ENCODE measurements at places on chromosomes 6 and 20. TPM values are rescaled to one million over a fixed set of nuclear protein-coding genes. Genes with fewer than 3 reads are reported as not detected.

DNA sequence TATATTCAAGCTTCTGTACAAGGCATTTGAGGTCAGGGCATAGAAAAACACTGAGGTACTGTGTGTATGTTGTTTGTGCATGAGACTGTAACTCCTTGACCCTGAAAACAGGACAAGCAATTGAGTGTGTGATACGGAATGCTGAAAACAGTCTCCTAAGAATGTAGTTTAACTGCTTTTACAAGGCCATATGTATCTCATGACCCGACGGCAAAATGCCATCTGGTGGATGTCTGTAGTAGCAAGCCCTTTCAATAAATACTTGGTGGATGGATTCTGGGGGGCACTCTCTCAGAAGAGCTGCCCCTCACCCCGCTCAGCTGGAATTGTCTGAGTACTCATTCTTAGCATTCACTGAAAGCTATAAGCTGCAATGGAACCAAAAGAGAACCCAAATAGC lies 69.3 kb upstream of the EYS start:
- H3K27me3 ChIP-seq: no peaks in the 10 kb centered on the region
- no peaks in the 10 kb centered on the region for H3K4me1 ChIP-seq
- no peak overlapping the region for H3K27ac ChIP-seq
- DNase-seq: no peak
- H3K4me3 ChIP-seq: no peak overlapping the region

- no peaks in the 10 kb centered on the region for H3K27me3 ChIP-seq
- no peaks in the 10 kb centered on the region for H3K4me1 ChIP-seq
- DNase-seq: no peak
- no peaks in the 10 kb centered on the region for H3K36me3 ChIP-seq
- H3K4me3 ChIP-seq: no peak overlapping the region
Measured at GRCh38 chr20:11921321-11921720, 3.6 kb downstream of the BTBD3 start.

DNA sequence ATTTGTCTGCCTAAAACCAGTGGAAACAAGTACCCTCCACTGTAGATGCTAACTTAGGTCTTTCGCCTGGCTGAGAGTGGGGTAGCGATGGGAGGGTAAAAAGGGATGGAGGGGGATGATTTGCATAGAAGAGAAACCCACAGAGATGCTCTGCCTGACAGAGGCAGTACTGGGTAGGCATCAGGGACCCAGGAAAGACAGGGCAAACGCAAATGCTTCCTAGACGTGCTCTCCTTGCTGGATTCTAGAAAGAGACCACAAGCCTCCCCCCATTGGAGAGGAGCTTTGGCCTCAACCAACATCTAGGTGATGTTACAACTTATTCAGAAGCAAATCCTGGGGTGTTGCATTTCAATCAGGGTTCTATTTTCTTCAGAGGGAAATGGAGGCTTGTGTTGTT lies 3.2 kb downstream of the OLIG3 start:
- peaks cover 95% of the 10 kb centered on the region for H3K27me3 ChIP-seq
- no peak for DNase-seq
- H3K4me3 ChIP-seq: no peak overlapping the region

- peaks cover 79% of the 10 kb centered on the region for H3K27me3 ChIP-seq
- peak overlapping the region; percentile 86 for H3K4me3 ChIP-seq
- H3K27ac ChIP-seq: no peak overlapping the region
- no peak for DNase-seq
- peaks cover 6% of the 10 kb centered on the region for H3K36me3 ChIP-seq
- peaks cover 12% of the 10 kb centered on the region for H3K4me1 ChIP-seq
Measured at GRCh38 chr20:47785854-47786764, 828 bp upstream of the SULF2 start.

GRCh38 chr20:17863577-17864292 lies 104.9 kb downstream of the SNX5 start:
- peaks cover 5% of the 10 kb centered on the region for H3K36me3 ChIP-seq
- no peak overlapping the region for H3K4me3 ChIP-seq
- H3K4me1 ChIP-seq: peaks cover 19% of the 10 kb centered on the region
- H3K27ac ChIP-seq: no peak overlapping the region

DNA sequence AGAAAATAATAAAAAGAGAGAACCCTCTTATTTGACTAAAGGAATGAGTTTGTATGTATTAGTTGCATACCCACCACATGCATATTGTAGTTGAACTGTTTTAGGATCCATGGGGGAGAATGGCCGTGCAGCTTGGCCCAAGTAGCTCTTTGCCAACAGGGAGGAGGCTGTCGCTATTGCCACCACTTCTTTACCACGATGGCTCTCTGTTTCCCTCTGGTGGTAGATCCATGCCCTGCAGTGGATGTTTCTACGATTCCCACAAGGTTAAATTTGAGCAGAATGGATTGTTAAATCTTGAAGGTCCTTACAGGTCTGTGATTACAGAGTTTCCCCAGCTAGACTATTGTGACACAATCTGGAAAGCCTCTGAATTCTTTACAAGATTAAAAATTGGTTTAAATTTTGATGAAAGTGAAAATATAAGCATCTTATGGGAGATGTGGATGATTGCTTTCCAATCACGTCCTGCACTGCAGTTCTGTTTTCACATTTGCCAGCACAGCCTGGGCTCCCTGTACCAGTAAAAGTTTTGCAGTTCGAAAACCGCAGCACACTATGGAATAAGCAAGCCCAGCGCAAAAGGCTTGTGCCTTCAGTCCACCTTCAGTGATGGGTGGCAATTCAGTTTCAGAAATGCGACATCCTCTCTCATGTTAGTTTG lies 34.4 kb upstream of the FNDC1 start:
- peaks cover 3% of the 10 kb centered on the region for H3K4me1 ChIP-seq
- DNase-seq: peak; percentile 52
- peaks cover 2% of the 10 kb centered on the region for H3K36me3 ChIP-seq
- H3K27me3 ChIP-seq: peaks cover 32% of the 10 kb centered on the region
- H3K27ac ChIP-seq: peak overlapping the region; percentile 19

DNA sequence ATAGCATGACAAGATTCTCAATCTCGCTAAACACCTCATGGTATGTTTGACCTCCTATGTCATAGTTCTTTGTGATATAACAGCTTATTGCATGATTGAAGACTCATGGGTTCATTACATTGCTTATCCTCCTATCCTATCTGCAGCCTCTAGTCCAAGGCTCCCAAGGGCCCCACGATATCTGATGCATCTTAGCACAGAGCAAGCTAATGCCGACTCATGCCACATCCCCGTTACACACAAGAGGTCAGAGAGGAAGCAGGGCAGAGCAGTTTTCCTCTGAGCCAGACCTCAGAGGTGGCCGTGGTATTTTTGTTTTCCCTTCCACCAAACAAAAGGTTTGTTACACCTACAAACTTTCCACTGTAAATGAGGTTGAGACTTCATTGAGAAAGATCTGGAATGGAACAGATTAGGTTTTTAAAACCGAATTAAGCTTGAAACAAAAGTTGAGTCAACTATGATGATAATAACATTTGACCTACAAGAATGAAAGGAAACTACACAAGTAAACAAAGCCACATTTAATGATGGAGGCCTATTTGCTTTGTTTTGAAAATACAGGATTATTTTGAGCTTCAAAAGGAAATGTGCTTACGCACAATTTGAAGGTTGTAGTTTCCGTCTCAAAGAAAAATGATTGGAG lies 133.9 kb upstream of the MYLIP start:
- DNase-seq: no peak
- H3K36me3 ChIP-seq: peaks cover 4% of the 10 kb centered on the region
- H3K27ac ChIP-seq: no peak overlapping the region
- no peak overlapping the region for H3K4me3 ChIP-seq

- no peaks in the 10 kb centered on the region for H3K4me1 ChIP-seq
- H3K36me3 ChIP-seq: no peaks in the 10 kb centered on the region
- H3K27me3 ChIP-seq: no peaks in the 10 kb centered on the region
- DNase-seq: no peak
- no peak overlapping the region for H3K27ac ChIP-seq
Measured at GRCh38 chr6:141824350-141824749, 308.4 kb upstream of the GJE1 start.

- DNase-seq: no peak
- no peak overlapping the region for H3K4me3 ChIP-seq
- H3K36me3 ChIP-seq: peaks cover 2% of the 10 kb centered on the region
- no peak overlapping the region for H3K27ac ChIP-seq
- no peaks in the 10 kb centered on the region for H3K27me3 ChIP-seq
Measured at GRCh38 chr6:89387516-89388201, 24.4 kb downstream of the RRAGD start.

The BNIP5 gene
- not detected for total RNA-seq

- H3K4me1 ChIP-seq: peaks cover 38% of the 10 kb centered on the region
- no peaks in the 10 kb centered on the region for H3K27me3 ChIP-seq
Measured at GRCh38 chr6:53361549-53362031, 12.8 kb upstream of the ELOVL5 start.

GRCh38 chr20:63085151-63085861 lies 78.5 kb upstream of the BHLHE23 start:
- peak; percentile 2 for DNase-seq
- H3K4me1 ChIP-seq: no peaks in the 10 kb centered on the region
- H3K4me3 ChIP-seq: no peak overlapping the region
- no peaks in the 10 kb centered on the region for H3K36me3 ChIP-seq

The FOXS1 gene
- total RNA-seq: not detected

DNA sequence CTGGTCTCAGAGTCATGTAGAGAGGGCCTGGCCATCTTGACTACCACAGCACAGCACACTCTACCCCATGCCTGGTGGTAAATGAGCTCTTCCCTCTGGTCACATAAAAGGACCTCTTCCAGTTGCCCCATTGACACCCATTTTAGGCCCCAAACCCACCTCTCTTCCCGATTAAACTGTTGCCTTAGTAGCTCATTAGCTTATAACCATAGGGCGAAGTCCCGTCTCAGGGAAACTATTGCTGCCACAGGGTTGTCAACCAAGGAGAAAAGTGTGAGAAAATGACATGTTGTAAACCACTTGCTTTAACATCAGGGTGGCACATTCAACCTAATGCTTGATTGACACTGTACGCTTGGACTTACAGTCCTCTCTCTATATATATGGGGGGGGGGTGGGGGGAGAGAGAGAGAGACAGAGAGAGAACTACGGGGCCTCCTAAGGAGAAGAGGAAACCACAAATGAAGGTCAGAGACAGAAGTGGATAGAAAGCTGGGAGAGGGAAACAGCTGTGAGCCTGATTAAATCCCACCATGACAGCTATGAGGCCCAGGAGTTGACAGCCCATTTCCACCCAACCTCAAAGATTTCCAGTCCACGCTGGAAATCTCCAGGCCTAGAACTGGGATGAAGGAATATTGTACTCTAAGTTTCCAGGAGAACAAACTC lies 14.9 kb upstream of the BTN1A1 start:
- H3K27me3 ChIP-seq: no peaks in the 10 kb centered on the region
- H3K36me3 ChIP-seq: no peaks in the 10 kb centered on the region
- no peak overlapping the region for H3K27ac ChIP-seq
- H3K4me1 ChIP-seq: peaks cover 2% of the 10 kb centered on the region

DNA sequence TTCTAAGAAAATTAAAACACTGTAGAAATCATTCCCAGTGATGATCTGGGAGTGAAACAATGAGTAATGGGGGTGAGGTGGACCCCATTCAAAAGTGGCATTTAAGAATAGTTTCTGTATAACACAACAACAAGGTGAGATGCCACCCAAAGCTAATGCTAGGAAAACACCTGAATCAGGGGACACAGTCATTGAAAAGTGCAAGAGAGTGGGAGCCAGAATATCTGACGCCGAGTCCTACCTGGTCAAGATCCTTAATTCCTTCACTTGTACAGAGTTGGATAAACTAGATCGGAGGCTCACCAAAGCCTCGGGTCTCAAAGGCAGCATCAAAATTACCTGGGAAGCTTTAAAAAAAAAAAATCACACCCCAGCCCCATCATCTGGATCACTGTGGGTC lies 17.7 kb downstream of the TNFRSF21 start:
- H3K4me1 ChIP-seq: no peaks in the 10 kb centered on the region
- H3K4me3 ChIP-seq: no peak overlapping the region
- no peaks in the 10 kb centered on the region for H3K36me3 ChIP-seq
- H3K27ac ChIP-seq: no peak overlapping the region
- DNase-seq: no peak

- DNase-seq: no peak
- peaks cover 7% of the 10 kb centered on the region for H3K4me1 ChIP-seq
- no peak overlapping the region for H3K27ac ChIP-seq
- peaks cover 2% of the 10 kb centered on the region for H3K36me3 ChIP-seq
- H3K27me3 ChIP-seq: no peaks in the 10 kb centered on the region
Measured at GRCh38 chr6:156773935-156774852, 3.0 kb upstream of the ARID1B start.

The PRICKLE4 gene
- not detected for total RNA-seq

The MYL9 gene
- 3.4 TPM for total RNA-seq

- peaks cover 40% of the 10 kb centered on the region for H3K4me1 ChIP-seq
- no peaks in the 10 kb centered on the region for H3K27me3 ChIP-seq
- H3K36me3 ChIP-seq: no peaks in the 10 kb centered on the region
- peak overlapping the region; percentile 96 for H3K27ac ChIP-seq
- no peak for DNase-seq
Measured at GRCh38 chr6:158283304-158283980, 28.8 kb upstream of the TULP4 start.

DNA sequence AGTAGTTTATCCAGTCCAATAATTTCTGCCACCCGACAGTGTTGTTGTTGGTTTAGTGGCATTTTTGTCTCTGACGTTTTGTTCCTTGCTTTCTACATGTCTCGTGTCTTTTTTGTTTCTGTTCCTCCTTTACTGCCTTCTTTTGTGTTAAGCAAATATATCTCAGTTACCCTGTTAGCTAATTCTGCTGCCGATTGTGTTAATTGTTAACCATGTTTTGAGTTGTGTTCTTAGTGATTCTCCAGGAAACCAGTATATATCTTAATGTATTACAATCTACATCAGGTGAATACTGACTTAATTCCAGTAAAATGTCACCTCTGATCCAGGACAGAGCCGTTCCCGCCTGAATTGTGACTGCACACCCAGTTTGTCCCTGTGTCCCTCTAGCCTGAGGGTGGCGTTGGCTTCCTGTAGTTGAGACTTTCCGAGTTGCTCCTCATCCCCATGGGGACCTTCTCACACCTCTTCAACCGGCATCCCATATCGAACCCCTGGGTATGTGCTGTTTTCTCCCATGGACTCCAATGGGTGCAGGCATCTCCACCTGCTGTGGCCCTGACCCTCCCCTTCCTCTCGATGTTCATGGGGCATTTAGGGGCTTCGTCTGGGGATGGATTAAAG lies 35.8 kb upstream of the BHLHE23 start:
- no peaks in the 10 kb centered on the region for H3K36me3 ChIP-seq
- no peak overlapping the region for H3K27ac ChIP-seq
- peaks cover 76% of the 10 kb centered on the region for H3K27me3 ChIP-seq

DNA sequence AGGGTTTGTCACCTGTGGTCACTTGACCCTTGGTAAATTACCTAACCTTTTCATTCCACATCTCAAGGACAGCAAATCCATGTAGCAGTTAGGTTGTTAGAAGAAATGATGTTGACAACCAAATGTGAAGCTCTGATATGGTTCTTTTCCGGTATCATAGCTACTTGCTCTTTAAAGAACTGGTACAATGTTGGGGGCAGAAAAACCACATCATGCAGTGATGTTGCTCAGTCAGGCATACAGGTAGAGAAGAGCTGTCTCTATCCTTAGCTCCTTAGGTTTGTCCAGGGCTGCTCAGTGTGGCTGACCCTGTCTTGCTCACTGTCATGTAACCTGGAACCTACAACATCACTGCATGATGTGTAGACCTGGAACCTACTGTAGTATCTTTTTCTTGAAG lies 135.5 kb downstream of the LRRC1 start:
- H3K4me3 ChIP-seq: no peak overlapping the region
- no peaks in the 10 kb centered on the region for H3K27me3 ChIP-seq
- H3K36me3 ChIP-seq: no peaks in the 10 kb centered on the region
- DNase-seq: no peak
- no peaks in the 10 kb centered on the region for H3K4me1 ChIP-seq
- no peak overlapping the region for H3K27ac ChIP-seq
